ENCODE measurements at places on chromosomes 11 and 22.

- no peak for DNase-seq
Observed at GRCh38 chr11:122979103-122979814, 2.4 kb downstream of the BSX start.

GRCh38 chr11:126319374-126319740 lies 15.5 kb downstream of the DCPS start:
- DNase-seq = no peak

- no peak for DNase-seq
Observed at GRCh38 chr11:66902486-66903177, 45.8 kb downstream of the LRFN4 start.

DNA sequence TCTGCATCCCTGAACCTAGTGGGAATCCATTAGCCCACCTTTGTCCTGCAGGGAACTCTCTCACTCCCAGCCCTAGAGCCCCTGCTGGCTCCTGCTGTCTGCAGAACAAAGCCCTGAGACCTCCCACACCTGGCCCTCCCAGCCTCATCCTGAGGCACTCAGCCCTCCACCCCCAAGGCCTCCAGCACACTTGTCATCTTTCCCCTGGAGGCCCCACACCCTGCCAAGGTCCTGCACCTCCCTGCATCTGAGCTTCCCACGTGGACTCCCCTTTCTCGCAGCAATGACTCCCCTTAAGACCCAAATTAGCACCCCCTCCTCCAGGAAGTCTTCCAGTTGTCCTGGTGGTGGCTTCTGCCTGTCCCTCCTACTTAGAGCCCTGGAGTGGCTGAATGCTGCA lies 42.3 kb upstream of the LINC01488 start:
- DNase-seq = no peak

GRCh38 chr22:49426098-49426497 lies 401.6 kb downstream of the BRD1 start:
- DNase-seq = no peak

DNA sequence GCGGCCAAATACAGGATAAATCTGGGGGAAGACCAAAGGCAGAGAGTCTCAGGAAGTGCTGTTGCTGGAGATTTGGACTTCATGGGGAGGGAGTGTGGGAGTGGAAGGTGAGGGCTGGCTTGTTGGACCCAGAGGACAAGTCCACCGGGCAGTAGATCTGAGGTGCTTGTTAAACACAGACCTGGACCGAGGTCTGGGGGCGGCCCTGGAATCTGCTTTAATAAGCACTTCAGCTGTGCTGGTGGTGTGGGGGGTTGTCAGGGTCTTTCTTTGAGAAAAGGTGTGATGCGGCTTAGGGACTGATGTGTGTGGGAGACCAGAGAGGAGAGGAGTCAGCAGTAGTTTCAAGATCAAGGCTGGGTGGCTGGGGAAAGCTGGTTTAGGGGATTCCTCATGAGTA lies 4.4 kb downstream of the TRMU start:
- DNase-seq = no peak

- DNase-seq = no peak
Observed at GRCh38 chr11:45725121-45725520, 59.7 kb upstream of the CHST1 start.

GRCh38 chr11:107136892-107137291 lies 118.6 kb upstream of the GUCY1A2 start:
- DNase-seq = no peak

DNA sequence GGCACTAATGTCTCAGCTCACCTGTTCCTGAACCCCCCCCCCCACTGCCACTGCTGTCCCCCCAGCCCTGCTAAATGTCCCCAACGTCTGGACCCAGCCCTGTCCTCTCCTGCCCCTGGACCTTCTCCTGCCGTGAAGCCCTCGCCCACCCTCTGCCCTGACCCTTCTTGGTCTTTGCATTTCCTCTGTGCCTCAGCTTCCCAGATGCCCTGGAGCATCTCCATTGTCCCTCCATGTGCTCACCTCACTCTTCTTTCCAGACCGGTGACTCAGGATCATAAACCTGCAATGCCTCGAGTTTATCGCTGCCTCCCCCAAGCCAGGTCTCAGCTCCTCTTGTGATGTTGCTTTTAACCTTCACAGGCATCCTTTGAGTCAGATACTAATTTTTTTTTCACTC lies 416.4 kb downstream of the BRD1 start:
- no peak for DNase-seq

DNA sequence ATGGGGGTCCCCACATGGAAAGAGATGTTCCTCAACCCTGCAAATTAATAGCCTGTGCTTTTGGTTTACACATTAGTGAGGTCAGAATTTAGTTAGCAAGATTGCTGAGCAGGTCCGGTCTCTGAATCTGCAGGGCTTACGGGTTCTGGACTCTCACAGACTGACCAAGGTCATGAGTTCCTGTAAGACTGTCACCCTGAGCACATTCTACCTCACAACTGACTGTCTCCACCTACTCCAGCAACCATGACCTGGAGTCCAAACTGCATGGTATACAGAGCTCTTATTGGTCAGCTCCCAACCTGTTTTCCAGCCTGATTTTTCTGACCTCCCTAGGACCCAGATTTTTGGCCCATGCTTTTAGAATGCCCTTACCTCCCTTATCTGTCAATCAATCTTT lies 28.2 kb downstream of the DKK3 start:
- no peak for DNase-seq

- DNase-seq = no peak
Observed at GRCh38 chr11:47267876-47268275, 2.1 kb upstream of the MADD start.

GRCh38 chr22:42955087-42955635 lies 59.8 kb downstream of the PACSIN2 start:
- no peak for DNase-seq

DNA sequence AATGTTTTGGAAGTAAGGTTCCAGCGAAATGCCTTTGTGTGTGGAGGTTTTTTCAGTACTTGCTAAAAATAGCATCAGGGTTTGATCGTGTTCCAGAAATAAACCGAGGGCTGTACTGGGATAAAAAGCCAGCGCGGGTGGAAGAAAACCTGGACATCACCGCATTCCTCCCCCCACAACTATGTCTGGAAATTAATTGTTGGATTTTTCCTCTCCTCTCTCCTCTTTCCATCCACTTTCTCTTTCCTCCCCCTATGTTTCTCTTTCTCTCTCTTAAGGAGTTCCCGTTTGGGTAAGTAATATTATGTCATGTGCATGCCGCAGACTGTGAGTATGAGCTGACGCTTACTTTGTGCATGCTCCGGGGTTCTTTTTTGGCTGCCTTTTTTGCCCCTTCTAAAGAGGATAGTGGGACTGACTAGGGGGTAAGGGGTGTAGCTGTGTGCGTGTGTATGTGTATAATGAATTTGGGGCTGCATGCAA lies 104.2 kb upstream of the HSD17B12 start:
- no peak for DNase-seq

DNA sequence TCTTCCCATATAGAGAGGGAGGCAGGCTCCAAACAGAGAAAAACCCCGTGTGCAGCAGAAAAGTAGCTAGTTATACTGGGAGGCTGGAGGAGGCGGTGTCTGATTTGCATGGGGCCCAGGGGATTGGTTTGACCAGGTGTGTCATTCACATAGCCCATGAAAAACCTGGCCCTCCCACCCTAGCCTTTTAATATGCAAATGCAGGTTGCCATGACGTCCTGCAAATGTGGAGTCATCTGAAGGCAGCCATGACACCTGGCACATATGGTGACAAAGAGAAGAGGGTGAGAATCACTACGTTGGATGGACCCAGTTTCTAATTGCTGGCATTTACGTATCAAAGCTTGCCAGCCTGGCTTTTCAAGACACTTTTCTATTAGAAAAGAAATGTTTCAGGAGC lies 57.8 kb downstream of the FAM181B start:
- no peak for DNase-seq

DNA sequence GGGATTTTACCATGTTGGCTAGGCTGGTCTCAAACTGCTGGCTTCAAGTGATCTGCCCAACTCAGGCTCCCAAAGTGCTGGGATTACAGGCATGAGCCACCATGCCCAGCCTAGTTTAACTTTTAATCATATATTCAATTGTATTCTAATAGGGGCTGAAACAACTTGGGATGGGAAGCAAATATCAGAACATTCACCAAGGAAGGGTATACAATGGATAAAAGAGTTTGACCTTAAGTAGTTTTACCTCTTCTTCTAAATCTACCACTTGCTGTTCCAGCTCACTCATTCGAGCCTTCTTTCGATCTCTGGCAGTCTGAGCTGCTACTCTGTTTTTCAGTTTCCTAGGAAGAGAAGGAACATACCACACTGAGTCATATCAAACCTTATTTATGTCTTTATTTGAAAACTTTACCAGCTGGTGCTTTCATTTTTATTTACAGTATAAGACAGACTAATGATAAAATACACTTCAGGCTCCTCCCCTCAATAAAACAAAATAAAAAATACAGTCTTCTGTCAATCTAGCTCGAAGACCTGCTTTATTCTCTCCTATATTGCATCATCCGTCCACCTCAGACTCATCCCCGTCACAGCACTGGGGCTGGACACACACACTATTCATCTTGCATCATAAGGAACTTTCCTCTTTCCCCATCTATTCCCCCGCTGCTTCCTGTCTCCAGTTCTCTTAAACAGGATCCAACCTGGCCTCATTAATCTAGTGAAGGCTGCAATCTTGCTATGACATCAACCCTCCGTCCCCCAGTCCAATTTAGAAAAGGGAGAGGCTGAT lies 1.4 kb downstream of the XBP1 start:
- no peak for DNase-seq

GRCh38 chr22:44816141-44816540 lies 63.8 kb downstream of the ARHGAP8 start:
- DNase-seq = no peak

DNA sequence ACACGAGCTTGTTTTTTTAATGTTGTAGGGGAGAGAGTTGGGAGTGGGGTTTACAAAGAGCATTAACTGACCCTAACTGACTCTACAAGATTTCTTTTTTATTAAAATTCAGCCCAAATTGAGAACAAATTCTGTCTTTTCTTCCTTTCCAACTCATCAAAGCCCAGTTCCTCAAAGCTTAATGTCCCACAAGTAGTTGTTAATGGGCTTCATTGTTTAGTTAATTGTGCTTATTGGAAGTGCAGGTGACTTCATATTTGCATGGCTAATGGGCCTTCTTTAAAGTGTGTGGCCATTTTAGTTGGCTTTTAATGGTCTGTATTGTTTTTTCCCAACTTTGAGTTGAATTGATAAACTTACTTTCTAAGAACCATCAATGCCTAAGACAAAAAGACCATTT lies 39.8 kb downstream of the MPPED2 start:
- DNase-seq = no peak

DNA sequence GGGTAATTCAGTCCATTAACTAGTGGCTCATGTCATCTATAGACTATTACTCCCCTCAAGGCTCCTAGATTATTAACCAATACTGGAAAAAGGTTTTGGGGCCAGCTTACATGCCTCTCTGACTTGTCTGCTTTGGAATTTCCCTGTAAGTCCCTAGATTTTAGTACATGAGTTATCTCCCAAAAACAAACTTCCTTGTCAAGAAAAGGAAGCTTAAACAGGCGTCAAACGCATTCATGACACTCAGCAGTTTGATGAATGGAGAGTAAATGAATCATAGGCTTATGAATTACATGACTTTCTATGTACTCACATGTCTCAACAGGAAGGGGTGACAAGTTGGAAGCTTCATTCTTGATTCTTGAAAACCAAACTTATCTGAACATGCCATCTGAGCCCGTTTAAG lies 70.8 kb downstream of the BLID start:
- no peak for DNase-seq

- no peak for DNase-seq
Observed at GRCh38 chr11:116110802-116111201, 606.6 kb upstream of the CADM1 start.

DNA sequence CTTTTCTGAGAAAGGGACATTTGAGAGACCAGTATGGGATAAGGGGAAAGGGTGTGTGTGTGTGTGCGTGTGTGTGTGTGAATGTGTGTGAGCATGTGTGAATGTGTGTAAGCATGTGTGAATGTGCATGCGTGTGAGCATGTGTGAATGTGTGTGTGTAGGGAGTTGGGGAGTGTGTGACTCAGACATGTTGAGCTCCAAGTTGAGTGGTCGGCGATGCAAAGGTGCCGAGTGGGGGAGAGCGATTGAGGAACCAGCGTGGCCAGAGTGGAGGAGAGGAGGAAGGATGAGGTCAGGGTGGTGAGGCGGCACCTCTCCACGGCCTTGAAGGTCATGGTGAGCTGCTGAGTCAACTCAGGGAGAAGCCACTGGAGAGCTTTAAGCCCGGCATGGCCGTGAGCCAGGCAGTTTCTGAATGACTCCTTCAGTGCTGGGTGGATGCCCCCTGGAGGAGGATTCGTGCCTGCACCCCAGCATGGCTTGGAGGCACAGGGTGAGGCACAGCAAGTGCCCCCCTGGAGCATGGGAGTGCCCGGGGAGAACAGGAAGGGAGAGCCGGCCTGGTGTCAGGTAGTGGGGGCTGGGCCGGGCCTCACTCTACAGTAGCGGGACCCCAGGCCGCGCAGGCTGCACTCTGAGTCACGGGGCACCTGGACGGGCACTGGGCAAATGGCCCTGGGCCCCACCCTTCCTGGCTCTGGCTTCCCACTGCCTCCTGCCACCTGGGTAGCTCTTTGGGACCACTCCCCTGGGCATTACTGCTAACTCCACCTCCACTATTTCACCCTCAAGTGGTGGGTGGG lies 8.2 kb upstream of the CCDC88B start:
- peak; percentile 38 for DNase-seq

GRCh38 chr22:47000888-47001287 lies 238.4 kb downstream of the TBC1D22A start:
- DNase-seq = no peak

- DNase-seq = no peak
Observed at GRCh38 chr11:1654388-1655167, 25.0 kb downstream of the KRTAP5-5 start.

GRCh38 chr11:119823077-119823476 lies 94.1 kb upstream of the NECTIN1 start:
- DNase-seq = no peak

DNA sequence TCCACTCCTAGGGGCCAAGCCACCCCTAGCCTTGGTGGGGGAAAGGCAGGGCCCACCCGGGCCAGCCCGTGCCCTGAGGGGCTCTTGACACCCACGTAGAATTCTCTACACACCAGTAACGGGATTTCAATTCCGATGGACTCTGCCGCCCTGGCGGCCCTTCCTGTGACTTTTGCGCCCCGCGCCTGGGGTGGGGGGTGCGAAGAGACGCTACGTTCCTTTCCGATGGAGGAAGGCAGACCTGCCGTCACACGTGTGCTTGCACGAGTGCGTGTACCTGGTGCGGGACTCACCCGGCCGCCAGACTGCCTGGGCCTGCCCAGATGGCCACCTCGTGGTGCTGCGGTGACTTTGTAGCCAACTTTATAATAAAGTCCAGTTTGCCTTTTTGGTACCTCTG lies 5.5 kb downstream of the NPAS4 start:
- DNase-seq = no peak

DNA sequence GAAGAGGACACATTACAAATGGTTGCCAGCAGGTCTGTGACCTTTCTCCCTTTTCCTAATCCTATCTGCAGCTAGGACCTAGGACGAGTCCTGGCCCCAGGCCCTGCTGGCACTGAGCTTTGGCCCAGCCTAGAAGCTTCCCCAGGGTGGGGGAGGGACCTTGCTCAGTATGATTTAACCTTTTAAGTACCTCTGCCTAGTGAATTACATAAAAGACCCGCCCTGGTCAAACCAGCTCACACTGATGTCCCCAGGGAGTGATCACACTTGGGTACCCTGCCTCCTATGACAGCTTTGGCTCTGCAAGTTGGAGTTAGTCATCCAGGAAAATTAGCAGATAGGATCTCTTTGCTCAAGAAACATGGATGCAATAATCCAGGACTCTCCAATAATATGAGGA lies 21.9 kb downstream of the ASCC2 start:
- no peak for DNase-seq

- no peak for DNase-seq
Observed at GRCh38 chr11:95507794-95508193, 276.8 kb upstream of the SESN3 start.

- no peak for DNase-seq
Observed at GRCh38 chr11:35376613-35377012, 42.7 kb downstream of the SLC1A2 start.

All from stimulated activated CD4-positive, alpha-beta T cell treated with anti-CD3 and anti-CD28 coated beads, TNF-alpha, amount 100 ng/mL, for 4 hours (primary cell).